ENCODE measurements at places on chromosomes 16 and 17.

GRCh38 chr17:51287412-51287811 lies 27.1 kb downstream of the UTP18 start:
- DNase-seq, result peak; percentile 23

DNA sequence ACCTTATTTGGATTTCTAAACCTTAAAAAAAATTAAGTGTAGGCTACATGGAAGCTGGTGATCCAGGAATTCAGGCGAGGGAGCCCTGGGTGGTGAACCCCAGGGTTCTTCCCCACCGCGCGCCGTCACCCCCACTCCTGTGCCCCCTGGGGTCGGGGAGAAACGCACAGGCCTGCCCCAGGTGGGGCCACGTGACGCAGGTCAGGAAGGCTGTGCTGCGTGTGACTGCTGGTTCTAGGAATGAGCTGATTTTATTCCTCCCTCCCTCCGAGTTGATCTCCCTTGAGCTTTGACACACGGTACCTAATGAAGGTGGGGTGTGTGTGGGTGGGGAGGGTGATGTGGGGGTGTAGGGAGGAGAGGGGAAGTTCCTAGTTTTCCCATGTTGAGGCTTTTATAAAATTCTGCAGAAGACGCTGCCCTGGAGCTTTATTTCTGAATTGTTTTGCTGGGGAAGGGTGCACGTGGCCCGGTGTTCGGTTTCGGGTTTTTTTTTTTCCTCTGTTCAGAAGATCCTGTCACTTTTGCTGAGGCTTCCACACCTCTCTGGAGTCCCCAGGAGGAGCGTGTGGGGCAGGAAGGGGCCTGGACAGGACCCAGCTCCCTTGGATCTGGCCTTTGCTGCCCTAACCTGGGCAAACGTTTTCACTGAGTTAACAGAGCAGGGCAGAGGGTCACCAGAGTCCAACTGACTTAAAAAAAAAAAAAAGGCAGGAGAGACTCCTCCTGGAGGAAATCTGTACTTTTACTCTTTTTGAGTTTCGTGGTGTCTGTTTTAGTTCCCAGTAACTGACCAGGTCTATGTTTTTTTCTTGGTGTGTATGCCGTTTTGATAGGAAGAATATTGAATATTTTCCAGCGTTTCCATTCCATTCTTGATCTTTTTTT lies 55.8 kb upstream of the GSE1 start:
- DNase-seq, result no peak

DNA sequence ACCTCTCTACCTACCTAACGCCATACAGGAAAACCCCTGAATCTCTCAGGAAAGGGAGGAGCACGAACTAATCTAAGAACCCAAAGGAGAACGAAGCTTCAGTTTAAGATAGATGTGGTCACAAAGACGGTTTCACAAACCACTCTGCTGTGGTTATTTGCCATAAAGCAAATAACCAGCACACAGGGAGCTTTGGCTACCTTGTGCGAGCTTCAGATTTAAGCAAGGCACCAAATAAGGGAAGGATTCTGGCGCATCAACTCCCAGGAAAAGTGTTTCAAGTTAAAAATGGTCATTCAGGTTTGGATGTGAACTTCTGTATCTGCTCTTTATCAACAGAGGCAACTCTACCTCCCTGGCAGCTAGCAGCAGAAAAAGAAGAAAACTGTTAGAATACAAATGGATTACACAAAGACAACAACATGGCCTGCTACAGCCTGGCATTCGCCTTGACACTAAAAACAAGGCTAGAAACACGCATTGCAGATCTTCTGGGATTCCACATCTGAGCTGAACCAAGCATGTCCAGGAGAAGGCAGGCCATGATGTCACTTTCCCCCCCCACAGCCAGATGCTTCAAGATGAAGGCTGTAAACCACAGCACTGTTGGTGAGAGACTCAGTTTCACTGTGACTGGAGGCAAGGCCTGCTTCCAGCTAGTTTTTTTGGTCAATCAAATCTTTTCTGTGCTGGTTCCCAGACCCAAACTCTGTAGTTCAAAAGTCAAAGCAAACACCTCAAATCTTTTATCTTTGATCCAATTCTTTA lies 43.6 kb downstream of the SMG6 start:
- DNase-seq, result peak; percentile 21

DNA sequence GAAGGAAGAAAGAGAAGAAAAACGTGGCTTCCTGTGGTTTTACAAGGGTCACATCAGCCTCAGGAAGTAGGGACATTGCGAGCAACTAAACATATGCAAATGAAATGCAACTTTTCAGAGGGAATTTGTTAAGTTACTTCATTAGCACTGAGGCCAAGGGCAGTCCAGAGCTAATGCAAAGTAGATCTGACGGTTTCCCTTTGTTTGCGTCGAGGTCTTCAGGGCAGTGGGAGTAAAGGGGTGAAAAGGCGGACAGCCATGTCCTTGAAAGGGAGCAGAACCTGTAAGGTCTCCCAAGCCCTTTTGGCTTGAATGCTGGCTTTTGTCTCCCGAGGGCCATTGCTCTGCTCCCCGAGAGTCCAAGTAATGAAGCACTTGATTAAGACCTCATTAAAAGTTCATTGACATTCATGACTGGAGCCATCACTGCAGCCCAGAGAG lies 85.0 kb downstream of the PMP22 start:
- DNase-seq, result peak; percentile 64

DNA sequence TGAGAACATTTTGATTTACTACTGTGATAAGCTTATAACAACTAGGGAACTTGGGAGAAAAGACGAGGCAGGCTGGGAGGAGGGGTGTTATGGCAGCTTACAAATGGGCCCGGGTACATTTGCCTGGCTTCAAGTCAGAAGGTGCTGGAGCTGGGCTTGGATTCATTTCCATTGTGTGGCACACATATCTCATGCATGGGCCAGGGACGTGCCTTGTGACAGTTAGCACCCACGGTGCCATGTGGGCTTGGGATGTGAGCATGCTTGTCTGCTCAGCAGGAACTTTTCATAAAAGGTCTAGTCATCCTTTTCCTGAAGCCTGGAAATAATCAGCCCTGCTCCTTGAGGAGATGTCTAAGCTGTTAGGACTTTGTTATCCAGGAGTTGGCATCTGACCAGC lies 572.2 kb downstream of the CDH13 start:
- no peak for DNase-seq

DNA sequence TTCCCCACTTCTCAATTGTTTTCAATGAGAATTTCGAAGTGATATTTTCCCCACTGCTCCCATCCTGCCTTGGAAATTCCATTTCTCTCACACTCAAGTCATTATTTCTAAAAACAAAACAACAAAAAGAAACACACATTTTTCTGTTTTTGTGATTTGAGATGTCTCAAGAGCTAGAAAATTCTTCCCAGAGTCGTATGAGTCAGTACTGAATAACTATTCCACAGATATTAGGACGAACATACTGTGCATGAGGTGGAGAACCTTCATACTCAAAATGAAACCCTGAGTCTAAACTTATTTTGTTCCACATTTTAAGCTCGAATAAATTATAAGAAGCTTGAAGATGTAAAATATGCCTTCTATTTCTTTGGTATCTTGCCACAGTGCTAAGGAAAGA lies 204.6 kb downstream of the SLC39A11 start:
- DNase-seq, result no peak

DNA sequence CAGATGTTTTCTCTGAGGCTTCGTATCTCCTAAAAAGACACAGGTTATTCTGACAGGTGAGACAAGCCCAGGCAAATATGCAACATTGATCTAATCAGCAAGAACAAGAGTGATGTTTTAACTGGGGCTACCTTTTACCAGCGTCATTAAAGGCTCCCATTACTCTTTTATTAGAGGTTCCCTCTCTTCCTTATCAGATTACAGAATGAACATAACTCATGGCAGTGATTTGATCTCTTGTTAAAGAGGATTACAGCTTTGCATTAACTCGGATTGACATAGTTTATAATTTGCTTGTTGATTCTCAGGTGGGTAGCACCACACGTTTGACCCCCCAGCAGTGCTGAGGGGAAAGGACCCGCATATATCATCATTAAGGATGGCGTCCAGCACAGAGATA lies 90.5 kb downstream of the AATF start:
- no peak for DNase-seq

DNA sequence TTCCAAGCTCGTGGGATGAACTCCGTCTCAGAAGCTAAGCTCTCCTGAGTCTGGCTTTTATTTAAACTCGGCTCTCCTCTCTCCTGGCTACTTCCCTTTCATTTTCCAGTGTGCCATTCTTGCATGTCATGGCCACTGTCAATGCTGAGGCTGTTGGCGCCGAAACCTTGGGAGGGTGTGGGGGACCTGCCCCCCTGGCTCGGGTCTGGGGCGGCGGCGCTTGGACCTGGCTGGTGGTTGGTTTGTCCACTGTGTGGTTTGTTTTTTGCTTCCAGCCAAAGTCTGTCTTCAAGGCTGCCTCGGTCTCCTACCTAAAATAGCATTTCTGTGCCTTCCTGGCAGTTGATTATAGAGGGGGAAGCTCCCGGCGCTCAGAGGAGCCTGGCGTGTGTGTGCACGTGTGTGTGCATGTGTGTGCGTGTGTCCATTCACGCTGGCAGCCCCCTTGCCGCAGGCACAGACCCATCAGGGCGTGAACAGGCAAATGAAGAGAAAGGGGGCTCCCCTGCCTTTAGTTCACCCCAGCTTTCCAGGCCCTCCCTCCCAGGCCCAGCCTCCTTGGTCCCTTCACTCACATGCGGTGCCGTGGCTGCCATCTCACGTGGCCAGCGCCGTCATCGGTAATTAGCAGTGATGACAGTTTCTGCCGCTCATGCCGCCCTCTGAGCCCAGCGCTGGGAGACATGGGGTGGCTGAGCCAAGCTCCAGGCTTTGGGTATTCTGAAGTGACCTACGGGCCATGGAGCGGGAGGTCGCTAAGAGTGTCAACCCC lies 179.9 kb downstream of the SEC14L1 start:
- DNase-seq, result no peak

GRCh38 chr16:84013787-84014569 lies 28.6 kb downstream of the SLC38A8 start:
- peak; percentile 100 for DNase-seq

GRCh38 chr17:77327181-77327565 lies 186.4 kb downstream of the SEC14L1 start:
- DNase-seq, result no peak

DNA sequence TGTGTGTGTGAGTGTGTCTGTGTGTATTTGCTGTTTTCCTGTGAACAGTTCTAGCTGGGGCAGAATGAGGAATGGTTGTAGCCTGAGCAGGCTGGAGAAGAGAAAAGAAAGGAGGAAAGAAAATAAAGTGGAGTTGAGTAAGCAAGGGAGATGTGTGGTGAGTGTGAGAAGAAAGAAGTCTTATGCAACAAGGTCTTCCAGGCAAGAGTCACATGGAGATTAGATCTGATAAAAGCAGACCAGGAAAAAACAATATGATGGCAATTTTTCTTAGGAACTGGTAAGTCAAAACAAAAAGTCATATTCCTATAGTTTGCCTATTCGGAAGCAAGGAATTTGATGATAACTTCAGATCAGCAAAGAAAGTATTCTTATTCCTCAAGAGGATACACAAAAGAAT lies 125.0 kb downstream of the HS3ST3A1 start:
- DNase-seq, result peak; percentile 15

GRCh38 chr16:69823831-69824563 lies 61.9 kb downstream of the WWP2 start:
- no peak for DNase-seq

- no peak for DNase-seq
Observed at GRCh38 chr16:48628359-48628985, 18.5 kb upstream of the N4BP1 start.

- peak; percentile 35 for DNase-seq
Observed at GRCh38 chr17:73003487-73003886, 89.0 kb downstream of the SLC39A11 start.

DNA sequence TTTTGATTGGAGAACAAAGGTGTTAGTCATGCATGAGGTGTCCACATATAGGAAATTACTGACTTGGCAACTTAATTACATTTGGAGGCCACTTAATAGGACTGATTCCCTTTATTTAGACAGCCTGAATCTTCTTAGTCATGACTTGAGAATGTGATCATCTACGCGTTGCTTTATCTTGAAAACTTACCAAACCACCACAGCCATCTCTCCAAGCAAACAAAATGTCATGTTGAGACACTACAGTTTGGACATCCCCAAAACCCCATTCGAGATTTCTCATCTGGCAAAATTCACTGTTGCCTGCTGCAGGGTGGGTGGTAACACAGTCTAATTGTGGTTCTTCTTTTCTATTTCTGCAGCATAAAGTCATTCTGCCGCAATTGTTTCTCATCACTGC lies 176.5 kb upstream of the CDH5 start:
- DNase-seq, result no peak

- no peak for DNase-seq
Observed at GRCh38 chr17:34091975-34092374, 163.1 kb upstream of the CCL2 start.

DNA sequence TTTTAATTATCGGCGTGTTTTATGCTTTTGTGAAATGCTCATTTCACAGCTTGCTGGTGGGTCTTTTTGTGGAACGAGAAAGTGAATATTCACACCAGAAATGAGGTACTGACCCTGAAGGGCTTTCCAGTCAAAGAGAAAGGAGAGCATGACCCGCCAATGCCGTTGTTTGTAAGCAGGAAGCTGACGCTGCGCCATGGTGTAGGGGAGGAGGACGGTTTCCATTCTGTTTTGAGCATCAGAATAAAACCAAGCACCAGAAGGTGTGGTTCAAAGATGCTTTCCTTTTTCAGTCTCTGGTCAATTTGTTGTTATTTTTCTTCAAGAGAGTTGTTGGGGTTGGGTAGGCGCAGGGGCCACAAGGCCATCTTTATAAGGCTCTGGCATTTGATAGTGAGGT lies 669.3 kb downstream of the WWOX start:
- DNase-seq, result no peak

DNA sequence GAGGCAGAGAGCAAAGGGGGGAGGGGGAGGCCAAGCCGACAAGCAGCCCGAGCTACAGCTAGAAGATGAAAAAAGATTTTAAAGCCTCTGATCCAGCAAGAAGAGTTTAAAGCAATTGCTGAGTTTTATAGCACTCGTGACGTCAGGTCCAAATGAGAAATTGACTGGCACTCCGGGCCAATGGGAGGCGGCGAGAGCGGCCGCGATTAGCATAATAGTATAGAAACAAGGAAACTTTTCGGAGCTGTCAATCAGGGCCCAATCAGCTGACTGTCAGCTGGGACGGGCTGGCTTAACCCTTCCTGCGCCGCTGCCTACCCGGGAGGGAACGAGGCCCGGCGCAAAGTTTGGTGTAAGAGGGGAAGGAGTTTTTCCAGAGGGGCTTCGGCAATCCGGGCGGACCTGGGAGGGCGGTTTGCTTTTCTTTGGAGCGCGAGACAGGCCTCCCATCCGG lies at the start of gene MAF:
MAF (minus strand) TSS at position 100 of the 454 bp plus-strand sequence. CDS start 835 bp downstream, outside the sequence.
- peak; percentile 86 for DNase-seq
